Panc1 (cell line): ENCODE measurements at places on chromosomes 13 and 19.

- DNase-seq = no peak
These were observed 4.7 kb downstream of the SPPL2B start for GRCh38 chr19:2333027-2333806.

DNA sequence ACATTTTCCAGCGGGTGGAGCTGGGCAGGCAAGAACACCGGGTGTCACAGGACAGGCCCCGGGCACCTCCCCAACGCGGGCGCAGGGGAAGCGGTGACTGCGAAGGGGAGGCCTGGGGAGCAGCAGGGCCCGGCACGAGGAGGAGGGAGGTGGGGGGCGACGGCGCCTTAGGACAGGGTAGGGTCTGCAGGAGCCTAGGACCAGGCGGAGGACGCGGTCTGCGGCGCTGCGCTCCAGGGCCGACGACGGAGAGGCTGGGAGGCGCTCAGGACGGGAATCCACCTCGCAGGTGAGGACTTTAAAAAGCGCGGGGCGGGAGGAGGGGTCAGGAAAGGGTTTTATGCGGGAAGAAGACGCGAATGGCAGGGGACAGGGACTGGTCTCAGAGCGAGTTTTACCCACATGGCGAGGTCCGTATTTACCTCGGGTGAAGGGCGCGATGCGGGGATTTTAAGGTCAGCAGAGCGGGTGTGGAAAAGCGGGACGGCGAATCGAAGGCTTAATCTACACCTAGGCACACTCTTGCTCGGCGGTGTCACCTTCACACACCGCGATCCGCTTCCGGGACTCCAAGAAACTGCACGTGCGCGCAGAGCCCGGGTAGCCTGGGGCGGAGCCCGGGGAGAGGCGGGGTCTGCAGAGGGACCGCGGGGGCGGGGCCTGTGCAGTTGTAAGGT, 13.5 kb downstream of the ERVV-2 start:
- DNase-seq = no peak

GRCh38 chr13:43113603-43114002, 90.2 kb downstream of the DNAJC15 start:
- no peak for DNase-seq

DNA sequence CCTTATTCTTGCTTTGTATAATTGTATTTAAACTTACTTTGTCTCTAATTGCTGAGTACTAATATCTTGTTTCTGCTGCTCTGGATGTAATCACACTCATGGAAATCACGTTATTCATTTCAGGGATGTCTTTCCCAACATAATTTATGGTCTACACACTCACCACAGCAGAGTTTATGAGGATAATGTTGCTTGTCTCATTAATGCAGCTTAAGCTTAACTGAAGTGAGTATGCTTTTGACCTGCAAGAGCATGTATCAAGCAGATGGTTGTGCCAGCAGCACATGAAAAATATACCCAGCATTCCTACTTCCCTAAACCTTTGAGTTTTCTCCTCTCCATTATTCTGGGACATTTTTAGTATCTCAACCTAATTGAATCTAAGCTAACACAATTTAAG, 1080.9 kb downstream of the SLITRK5 start:
- no peak for DNase-seq

GRCh38 chr19:15614507-15615379, at the start of gene CYP4F8:
CYP4F8 (plus strand) TSS chr19:15615218; CDS start chr19:15615617, 399 bp downstream.
- no peak for DNase-seq

- no peak for DNase-seq
These were observed 632 bp downstream of the MARK4 start for GRCh38 chr19:45251452-45252354.

GRCh38 chr19:7739211-7739755, 7.4 kb upstream of the CLEC4G start:
- DNase-seq = no peak

DNA sequence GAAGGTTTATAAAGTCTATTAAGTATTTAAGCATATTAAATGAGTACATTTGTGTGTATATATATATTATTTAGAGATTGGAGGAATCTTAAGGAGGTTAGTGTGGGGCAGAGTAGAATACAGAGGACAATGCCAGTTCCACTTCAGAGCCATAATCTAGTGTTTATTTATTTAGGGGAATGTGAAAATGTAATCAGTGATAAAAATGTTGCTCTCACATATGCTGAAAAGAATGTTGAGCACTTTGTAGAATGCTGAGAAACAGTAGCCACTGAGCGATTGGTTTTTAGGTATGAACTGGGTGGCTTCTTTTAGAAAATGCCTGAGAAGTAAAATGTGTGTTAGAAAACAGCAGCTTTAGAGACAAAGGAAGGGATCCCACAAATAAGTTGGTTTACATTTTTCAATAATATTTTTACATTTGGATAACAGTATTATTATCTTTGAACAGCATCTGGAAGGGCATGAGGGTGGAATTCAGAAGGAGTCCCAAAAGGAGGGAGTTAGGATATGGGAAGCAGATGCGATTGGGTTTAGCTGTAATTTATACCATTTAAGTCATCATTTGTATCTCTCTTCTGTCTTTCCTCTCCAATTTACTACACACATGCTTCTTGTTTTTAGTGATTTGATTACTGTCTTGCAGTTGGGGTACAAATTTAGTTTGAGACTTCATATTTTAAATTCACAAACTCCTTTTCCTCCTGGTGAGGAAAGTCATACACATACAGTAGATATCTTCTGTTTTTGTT, 68.6 kb downstream of the NDFIP2 start:
- no peak for DNase-seq

DNA sequence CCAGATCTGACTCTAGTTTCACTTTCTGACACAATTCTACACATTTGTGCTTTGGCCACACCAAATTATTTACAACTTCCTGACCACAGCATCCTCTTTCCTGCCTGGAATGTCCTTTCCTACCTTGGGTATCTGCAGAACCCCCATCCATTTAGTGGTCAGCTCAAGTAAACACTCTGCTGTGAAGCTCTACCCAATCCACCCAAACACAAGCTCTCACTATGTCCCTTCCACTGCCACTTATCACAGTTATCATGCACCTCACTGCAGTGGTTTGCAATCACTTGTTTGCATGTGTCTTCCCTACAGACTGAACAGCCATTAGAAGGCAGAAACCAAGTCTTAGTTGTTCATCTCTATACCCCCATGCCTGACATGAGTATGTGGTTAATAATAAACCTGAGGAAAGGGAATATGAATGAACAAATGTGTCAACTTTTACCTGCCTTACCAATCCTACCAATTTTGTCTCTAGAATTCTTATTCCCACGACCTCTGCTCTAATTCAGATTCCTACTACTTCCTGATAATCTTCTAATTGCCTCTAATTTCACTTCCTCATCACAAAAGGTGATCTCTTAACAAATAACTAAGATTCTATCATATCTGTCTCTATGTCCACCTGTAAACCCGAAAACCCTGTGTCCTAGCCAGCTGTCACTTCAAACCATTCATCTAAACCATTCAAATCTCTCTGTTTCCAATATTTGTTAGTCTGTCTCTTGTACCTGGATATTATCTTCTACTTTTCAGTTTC, 25.1 kb downstream of the LNX2 start:
- no peak for DNase-seq

DNA sequence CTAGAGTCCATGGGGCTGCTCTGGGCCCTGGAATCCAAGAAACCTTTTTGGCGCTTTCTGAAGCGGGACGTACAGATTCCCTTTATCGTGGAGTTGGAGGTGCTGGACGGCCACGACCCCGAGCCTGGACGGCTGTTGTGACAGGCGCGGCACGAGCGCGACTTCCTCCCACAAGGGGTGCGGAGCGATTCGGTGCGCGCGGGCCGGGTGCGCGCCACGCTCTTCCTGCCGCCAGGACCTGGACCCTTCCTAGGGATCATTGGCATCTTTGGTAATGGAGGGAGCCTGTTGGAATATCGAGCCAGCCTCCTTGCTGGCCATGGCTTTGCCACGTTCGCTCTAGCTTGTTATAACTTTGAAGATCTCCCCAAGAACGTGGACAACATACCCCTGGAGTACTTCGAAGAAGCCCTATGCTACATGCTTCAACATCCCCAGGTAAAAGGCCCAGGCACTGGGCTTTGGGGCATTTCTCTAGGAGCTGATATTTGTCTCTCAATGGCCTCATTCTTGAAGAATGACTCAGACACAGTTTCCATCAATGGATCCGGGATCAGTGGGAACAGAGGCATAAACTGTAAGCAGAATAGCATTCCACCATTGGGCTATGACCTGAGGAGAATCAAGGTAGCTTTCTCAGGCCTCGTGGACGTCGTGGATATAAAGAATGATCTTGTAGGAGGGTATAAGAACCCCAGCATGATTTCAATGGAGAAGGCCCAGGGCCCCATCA, 3.5 kb upstream of the ZFP82 start:
- no peak for DNase-seq

DNA sequence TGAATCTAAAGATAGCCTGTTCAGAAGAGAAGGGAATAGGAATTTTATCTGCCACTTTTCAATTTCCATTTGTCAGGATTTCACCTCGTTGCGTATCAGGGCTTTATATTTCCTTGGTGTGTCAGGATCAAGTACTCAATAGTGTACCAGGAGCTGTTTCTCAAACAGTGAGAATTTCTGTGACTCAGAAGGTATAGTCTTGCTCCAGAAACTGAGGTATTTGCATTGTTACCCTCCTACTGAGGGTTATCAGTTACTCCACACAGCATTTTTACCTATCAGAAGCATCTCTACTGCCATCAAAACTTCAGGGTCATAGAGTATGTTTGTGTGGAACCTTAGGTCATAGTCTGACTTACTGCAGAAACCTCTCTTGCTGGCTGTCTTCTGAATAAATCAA, 271.7 kb upstream of the EDNRB start:
- DNase-seq = no peak

- no peak for DNase-seq
These were observed 5.1 kb downstream of the TBCB start for GRCh38 chr19:36120092-36120983.

GRCh38 chr13:90912247-90912646, 435.2 kb upstream of the MIR17HG start:
- DNase-seq = no peak

GRCh38 chr19:17090583-17090982, 15.0 kb downstream of the MYO9B start:
- DNase-seq = no peak

DNA sequence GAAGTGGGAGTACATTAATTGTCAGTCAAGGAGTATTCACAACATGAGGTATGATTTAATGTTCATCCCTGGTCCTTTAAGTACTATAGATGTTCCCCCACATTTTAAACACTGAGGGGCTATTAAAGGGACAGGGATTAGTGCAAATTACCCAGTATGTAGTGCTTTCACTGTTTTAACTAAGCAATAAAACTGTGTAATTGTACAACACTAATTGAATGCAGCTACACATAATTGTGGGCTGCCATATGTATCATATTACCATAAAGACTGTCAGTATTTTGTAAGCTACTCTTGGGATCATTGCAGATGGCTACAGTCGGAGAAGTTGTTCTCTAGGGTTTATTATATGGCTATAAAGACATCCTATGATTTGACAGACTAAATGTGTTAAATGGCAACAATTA, 316.6 kb downstream of the DCLK1 start:
- no peak for DNase-seq

DNA sequence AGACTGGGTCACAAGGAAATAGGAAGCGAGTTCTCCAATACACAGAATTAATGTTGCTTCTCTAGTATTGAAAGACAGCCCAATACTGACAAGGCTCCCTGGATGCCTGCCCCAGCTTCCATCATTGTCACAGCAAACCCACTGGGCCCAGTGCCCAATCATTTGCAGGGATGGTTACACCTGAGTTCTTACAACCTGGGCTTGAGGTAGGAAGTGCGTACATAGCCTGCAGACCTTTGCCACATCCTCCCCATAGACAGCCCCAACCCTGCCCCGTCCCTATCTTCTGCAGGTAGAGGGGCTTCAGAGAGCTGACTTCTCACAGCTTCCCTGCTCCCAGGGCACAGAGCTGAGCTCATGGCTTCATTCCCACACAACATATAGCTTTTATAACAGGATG, 108.1 kb upstream of the UBL3 start:
- DNase-seq = no peak

DNA sequence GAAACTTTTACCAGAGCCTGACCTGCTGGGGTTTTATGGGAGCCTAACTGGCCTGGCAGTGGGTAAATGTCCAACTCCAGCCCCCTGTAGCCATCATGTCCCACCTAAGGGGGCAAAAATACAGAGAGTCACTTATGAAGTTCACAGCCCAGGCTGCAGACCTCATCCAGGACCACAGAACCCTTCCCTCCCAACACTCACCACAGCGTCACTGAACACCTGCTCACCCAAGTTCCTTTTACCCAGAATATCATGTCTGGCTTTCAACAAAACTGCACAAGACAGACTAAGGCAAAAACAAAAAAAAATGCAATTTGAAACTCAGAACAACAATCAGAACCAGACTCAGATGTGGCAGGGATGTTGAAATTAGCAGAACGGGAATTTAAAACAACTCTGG, 6.4 kb downstream of the CEACAM3 start:
- DNase-seq = no peak

- no peak for DNase-seq
These were observed 8.9 kb upstream of the ZNF527 start for GRCh38 chr19:37361994-37362393.

DNA sequence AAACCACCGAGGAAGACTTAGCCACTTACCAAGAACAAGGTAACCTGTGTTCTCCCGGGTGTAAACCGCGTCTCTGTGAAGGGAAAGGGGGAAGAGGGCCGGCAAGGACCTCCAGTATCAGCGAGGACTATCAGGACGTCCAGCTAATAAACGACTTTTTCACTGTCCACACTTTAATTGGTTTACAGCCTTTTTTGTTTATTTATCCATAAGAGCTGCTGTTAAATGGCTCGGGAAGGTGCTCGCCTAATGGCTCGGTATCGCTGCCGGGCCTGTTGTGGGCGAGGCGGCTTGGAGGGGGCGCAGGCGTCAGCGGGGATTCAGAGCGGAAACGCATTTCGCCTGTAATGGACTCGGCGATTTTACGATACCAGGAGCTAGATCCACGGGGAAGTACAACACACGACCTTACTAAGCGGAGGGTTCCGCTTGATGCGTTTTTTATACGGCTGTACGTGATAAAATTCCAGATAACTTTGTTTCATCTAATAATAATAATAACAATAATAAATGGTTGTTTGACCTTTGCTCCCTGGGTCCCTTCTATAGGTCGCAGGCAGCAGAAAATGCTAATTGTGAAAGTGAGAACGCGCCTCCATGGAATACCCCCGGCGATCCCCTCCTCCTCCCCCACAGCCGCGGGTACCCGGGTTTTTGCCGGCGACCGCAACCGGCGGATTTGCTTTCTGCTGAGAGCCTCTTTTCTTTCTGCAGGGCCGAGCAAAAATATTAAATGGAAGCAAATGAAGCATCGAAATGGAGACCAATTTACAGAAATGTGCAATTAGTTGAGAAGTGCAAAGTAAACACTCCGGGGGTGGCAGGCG, 2.5 kb upstream of the PDX1 start:
- DNase-seq = no peak

- no peak for DNase-seq
These were observed 741.0 kb upstream of the KLHL1 start for GRCh38 chr13:70849222-70849621.

GRCh38 chr13:97873398-97873797, 80.1 kb upstream of the IPO5 start:
- DNase-seq = no peak

- no peak for DNase-seq
These were observed 3.5 kb downstream of the ANGPTL4 start for GRCh38 chr19:8367327-8368001.
